Cardiac fibroblast (primary cell): ENCODE measurements at places on chromosomes 2 and 18.

DNA sequence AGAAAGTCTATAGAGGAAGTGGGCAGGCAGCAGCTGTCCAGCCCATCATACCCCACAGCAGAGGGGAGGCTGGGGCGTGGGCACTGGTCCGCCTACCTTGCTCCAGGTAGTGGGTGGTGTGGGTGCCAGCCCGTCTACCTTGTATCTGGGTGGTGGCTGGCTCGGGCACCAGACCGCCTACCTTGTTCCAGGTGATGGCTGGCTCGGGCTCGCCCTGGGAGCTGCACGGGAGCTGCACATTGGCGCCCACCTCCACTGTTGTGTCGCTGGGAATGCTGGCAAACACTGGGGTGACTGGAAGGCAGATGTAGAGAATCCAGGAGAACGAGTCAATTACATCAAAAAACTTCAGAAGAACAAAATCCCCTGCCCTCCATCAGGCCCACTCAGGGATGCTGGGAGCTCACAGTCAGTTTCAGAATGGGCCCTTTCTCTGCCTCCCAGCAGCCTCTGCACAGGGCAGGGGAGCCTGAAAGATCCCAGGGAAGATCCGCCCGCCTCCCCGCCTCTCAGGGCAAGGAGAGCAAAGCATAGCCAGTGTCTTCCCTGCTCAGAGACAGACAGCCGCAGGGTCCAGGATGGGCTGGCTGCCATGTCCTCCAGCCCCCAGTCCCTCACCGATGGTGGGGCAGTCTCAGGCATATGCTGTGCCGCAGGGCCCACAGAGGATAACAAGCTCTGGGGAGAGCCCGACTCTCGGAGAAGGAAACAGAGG is 82.3 kb downstream of the PXDN start:
- DNase-seq, result no peak

- no peak for DNase-seq
Observed at GRCh38 chr2:177342736-177343135, 49.8 kb upstream of the AGPS start.

DNA sequence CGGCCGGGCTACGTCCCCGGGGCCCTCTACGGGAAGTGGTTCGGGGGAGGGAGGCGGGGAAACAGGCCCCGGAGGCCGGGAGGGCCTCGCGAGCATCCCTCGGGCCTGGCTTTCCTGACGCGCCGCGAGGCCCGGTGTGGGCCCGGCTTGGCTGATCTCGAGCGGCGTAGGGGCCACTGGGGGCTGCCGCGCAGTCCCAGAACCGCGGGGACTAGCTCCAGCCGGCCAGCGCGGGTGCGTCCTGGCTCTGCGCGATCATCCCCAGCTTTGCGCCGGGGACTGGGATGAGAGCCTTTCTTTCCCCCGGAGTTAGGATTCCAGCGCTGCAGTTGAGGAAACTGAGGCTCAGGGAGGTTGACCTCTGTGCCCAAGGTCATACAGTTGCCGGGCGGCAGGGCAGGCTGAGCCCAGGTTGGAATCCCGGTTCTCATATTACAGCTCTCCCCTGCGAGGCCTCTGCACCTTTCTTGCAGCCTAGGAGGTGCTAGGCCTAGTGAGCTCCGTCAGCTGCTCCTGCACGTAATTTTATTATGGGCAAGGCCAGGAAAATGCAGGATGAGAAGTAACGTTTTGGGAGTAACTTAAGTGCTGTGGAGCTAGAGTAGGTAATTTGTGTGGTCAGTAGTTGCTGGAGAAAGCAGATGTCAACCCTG is 501 bp downstream of the LPIN1 start:
- peak; percentile 36 for DNase-seq

- DNase-seq, result peak; percentile 33
Observed at GRCh38 chr2:69652206-69652605, 8.7 kb upstream of the AAK1 start.

DNA sequence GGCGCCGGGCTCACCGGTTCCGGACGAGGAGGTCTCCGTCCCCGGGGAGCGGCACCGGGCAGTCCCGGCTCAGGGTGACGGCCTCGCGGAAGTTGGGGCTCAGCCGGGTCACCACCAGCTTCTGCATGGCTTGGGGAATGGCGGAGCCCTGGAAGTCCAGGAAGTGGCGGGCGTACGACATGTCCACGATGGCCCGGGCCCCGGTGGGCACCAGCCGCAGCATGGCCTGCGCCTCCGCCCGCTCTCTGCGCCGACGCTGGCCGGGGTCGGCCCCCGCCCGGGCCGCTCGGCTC is 157 bp downstream of the PTGR3 start:
- DNase-seq, result no peak

DNA sequence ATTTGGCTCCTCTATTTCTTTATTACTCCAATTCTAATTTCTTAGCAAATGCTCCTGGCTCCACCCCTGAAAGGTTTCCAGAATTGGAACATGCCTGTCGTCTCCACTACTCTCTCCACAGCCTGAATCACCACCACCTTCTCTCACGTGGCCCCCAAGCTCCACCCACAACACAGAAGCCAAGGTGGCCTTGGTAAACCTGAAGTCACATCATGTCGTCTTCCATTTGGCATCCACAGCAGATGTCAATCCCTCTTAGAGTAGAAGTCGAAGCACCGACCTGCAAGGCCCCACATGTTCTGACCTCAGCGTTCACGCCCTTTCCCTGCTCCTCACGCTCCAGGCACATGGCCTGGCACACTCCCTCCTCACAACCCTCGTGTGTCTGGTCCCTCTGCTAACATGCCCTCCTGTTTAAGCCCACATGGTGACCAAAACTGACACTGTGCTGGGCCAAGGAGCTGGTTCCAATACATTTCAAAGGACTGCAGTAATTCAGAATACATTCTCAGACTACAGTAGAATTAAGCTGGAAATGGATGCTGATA is 56.3 kb upstream of the GPC1 start:
- no peak for DNase-seq

GRCh38 chr2:54550547-54550946 is 94.4 kb downstream of the SPTBN1 start:
- DNase-seq, result no peak

DNA sequence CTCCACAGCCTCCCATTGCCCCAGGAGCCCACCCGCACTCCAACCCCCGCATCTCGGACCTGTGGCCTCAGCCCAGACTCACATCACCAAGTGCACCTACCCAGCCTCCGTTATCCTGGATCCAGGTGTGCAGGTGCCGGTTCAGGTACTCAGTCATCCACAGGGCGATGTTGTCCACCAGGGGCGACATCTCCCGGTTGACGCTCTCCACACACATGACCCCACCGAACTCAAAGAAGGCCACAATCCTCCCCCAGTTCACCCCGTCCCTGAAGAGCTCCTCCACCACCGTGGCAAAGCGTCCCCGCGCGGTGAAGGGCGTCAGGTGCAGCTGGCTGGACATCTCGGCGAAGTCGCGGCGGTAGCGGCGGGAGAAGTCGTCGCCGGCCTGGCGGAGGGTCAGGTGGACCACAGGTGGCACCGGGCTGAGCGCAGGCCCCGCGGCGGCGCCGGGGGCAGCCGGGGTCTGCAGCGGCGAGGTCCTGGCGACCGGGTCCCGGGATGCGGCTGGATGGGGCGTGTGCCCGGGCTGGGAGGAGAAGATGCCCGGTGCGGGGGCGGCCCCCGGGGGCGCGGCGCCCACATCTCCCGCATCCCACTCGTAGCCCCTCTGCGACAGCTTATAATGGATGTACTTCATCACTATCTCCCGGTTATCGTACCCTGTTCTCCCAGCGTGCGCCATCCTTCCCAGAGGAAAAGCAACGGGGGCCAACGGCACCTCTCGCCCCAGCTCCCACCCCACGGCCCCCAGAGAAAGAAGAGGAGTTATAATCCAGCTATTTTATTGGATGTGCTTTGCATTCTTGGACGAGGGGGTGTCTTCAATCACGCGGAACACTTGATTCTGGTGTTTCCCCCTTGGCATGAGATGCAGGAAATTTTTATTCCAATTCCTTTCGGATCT is 1.3 kb downstream of the BCL2 start:
- no peak for DNase-seq

DNA sequence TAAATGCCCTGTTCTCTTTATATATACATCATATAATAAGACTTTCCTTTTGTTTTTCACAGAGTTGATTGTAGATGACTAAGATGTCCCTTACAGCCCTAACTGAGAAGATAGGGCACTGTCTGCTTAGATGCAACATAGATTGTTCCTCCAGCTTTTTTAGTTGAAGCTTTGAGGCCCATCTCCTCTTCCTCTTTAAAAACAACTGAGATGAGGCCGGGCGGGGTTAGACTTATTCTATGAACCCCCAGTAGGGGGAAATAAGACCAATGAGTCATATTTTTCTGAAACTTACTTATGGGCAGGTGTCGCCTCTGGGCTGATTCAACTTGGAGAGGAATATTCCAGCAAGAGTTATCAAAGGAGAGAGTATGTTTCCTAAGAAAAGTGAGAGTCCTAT is 84.6 kb downstream of the FBXO15 start:
- DNase-seq, result no peak
